Stimulated activated CD8-positive, alpha-beta memory T cell treated with anti-CD3 and anti-CD28 coated beads, Interleukin-4, amount 100 ng/mL, for 1 hour (primary cell): ENCODE measurements at places on chromosomes 2 and 18.

GRCh38 chr2:136375017-136375901, 257.3 kb upstream of the CXCR4 start:
- DNase-seq = no peak

DNA sequence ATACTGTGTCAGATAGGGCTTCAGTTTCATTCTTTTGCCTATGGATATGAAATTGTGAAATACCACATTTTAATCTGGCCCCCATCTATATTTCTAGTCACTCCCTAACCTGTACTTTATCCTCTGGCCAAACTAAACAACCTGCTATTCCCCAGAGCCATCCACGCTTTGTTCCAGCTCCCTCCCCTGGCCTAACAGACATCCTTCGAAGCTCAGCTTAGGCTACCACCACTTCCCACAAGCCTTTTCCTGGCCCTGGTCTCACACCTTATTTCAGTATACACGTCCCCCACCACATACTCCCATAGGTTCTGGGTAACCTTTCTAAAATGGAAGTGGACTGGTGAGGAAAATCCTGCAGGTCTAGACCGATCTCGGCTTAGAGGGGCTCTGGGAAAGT, 55.4 kb downstream of the MAP4K3 start:
- no peak for DNase-seq

GRCh38 chr2:211333377-211333776, 777.0 kb downstream of the CPS1 start:
- no peak for DNase-seq

DNA sequence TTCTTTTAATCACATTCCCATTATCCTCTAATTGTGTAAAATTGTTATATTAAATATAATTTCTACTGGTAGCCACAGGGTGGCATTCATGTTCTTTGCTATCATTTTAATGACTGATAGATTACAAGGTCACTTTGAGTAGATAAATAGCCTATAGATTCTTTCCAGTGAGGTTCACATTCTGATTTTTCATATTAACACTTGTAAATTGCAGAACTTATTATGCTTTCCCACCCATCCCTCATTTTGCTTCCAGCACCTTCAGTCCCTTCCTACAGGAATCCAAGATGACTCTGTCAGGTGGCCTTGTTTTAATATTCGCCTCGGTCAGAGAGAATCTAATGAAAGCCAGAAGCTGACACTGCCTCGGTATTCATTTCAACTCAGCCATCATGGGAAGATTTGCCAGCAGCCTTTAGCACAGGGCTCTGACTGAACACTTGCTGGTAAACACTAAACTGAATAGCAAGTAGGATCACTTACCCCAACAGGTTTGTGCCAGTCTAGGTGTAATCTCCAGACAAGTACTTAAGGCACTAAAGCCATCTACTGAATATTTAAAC, 101.2 kb upstream of the FSHR start:
- no peak for DNase-seq

DNA sequence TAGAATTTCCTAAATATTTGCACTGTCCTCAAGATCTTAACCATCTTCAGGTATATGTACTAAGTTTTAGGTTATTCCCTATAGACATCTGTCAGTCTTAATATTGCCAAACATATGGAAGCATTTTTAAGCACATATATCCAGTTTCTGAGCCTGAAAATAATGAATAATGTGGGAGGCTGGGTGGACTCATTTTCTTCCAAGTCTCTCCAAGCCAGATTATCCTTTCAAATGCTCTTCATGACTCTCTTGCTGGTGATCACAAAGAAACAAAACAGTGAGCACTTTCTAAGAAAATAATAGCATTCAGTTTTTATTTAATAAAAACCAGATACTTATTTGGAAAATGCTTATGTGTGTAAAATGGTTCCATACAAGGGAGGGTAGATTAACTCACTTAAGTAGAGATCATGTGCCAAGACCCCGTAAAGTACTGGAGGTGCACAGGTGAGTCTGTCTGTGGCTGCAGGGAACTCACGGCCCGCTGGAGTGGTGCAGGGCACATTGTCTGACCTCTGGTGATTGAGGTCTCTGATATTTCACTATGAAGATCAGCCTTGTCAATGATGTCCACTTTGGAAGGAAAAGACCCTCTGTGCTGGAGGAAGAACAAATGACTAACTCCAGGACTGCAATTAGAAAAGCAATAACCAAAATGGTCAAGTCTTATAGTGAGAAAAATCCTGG, 161.6 kb downstream of the TMEM18 start:
- DNase-seq = no peak

- DNase-seq = no peak
These were observed 71.1 kb downstream of the ANKRD44 start for GRCh38 chr2:197239434-197239833.

GRCh38 chr2:10546975-10547391, 98.9 kb upstream of the ODC1 start:
- DNase-seq = no peak
